ENCODE measurements at places on chromosomes 2 and 18.

DNA sequence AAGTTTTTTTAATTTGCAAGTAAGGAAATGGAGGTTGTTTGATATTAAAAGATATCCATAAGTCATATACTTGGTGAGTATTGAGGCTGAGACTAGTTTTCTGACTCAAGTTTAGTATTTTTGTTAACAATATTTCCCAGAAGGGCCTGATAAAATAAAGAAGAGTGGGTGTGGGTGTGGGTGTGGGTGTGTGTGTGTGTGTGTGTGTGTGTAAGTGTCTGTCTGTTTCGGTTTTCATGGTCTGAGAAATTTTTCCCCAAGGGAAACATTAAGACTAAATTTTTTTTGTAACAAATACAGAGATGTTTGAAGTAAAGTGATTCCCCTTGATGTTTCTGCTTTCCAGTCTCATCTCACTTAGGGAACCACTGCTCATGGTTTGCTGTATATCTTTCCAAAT, 36.5 kb downstream of the PPM1B start:
- DNase-seq = no peak

GRCh38 chr2:126359494-126359893, 296.5 kb upstream of the GYPC start:
- no peak for DNase-seq

DNA sequence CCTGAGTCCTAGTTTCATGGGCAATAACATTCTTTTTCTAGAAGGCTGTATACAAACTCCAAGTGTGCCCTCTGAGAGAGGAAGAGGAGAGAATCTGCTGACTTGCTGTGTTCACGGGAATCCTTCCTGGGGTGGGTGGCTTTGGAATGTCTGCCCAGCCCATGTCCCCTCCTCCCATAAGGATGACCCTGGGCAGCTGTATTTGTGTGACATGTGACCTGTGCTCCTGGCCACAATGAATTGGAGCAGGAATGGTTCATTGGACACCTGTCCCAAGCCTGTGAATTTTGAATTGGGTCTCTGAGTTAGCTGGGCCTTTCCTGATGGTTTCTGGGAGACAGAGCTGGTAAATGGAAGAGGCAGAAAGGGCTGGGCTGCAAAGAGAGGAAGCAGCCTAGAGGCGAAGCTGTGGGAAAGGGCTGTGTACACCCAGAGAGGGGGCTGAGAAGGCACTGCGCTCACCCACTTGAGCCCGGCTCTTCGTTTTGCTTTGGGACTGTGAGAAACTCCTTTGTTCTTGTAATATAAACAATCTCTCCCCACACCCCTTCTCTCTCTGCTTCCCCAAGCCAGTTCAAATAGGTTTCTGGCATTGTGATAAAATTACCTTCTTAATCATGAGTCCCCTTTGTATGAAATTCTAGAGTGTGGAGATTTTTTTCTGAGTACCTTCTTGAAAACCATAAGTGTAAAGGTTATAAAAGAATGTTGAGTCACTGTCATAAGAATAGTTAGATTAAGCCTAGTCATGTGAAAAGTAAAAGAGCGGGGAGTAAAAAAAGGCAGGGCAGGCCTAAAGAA, 49.8 kb downstream of the SLC4A5 start:
- DNase-seq = no peak

DNA sequence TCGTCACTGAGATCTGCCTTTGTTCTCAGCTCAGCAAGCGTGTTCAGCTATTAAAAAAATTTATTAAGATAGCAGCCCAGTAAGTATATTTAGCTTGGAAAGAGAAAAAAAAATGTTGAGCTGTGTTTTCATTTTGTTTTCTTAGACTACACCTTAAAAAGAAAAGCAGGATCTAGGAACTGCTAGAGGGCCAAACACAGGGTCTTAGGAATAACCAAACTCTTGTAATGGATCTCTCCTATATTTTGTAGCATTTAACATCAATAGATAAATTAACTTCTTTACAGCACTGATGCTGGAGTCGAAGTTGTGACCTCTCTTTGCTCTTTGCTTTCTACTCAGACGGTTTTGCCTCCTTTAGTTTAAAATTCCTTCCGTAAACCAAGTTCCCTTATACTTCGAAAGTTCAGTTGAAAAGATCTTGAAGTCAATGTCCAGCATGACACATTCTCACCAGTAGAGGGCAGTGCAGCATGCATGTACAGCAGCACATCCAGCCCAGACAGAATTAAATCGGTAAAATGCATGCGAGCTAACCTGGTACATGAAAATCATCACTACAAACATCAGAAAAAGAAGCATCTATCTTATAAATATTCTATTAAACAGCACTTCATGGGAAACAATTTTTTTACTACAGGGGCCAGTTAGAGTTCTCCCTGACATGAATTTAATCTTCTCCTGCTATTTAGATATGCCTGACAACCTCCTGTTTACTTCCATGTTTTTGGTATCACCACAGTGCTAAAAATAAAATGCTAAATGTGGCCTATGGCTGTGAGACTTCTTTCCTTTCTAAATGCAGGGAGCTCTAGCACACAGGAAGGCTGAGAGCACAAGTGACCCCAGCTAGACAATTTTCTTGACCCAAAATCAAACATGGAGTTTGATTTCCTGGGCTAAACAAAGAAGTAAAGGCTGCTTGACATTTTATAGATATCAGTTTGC, 48.2 kb upstream of the MAP3K20 start:
- DNase-seq = peak; percentile 24

GRCh38 chr2:42794271-42795046, 2.1 kb upstream of the HAAO start:
- DNase-seq = no peak

- no peak for DNase-seq
These were observed 479.7 kb upstream of the RAB6C start for GRCh38 chr2:129499747-129500146.

DNA sequence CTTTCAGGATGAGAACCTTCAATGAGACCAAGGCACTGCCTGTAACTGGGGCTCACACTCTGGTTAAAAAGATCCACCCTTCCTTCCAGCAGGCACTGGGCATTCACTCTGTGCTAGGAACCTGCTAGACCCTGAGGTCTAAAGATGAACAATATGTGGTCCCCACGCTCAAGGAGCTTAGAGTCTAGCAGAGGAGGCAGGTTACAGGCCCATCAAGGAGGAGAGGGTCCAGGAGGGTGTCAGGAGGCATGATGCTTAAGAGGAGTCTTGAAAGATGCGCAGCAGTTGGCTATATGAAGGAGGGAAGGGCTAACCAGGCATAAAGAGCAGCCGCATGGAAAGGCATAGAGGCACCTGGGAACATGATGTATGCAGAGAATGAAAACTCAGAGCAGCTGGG, 4.5 kb downstream of the ANKRD53 start:
- no peak for DNase-seq

DNA sequence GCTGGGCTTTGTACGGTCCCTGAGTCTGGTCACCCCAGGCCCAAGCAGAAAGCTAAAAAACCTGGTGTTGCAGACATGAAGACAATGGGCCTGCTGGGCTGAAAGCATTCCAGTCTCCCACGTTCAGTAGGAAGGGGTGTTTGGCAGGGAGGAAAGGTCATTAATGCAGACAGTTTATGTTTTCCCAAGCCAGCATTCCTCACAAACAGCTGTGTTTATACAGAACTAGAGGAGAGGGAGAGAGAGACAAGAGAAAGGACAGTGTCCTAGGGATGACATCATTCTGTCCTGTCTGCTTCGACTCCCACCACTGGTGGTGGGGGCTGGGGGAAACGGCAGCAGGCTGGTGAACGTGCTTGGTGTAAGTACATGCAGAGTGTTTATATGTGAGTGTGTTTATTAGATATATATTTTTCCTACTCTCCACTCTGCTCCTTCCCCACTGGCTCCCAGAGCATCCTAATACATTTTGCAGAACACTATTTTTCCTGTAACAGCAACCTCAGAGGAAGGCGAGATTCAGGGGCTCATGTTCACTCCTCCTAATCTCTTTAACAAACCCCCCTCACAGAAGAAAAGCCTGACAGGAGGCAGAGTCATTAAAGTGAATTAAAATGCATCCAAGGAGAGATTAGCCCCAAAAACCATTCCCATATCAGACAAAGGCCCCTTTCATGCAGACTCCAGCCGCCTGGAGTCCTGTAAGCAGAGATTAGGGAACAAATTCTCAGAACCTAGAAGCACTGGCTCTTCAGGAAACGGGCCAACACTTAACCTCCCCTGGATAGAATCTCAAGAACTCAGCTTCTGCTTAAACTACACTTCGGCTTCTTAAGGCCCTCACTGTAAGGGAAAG, 380.4 kb downstream of the TNS1 start:
- no peak for DNase-seq

- no peak for DNase-seq
These were observed 566.8 kb downstream of the EPHA4 start for GRCh38 chr2:221005338-221005737.

DNA sequence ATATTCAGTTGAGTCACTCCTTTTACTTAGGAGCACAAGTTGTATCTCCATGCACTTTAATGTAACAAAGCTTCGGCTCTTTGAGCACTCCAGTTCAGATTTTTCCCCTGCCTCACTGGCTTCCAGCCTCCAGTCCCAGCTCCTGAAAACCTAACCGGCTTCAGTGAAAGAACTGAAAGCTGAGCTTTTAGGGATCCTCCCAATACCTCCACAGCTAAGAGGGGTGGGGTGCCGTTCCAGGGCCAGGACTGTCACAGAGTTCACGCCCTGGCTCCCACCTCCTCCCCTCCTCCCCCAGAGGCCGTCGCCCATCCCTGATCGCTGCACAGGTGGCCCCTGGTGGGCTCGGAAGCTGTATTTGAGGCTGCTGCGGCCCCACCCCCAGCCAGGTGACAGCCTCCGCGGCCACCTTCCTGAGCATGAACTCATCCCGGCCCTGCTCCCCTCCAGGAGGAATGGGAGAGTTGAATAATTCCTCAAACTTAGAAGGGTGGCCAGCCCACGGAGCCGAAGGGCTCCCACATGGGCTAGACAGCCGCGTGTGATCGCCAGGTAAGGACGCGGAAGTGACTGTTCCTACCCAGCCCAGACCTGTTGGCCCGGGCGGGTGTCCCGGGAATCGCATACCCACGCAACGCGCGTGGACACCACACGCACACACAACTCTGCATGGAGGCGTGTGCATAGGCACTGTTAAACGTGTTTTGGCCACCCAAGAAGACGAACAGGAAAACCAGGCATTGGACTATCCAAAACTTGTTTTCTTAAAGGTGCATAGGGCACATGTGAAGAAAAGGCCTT, 1.8 kb downstream of the MYO5B start:
- no peak for DNase-seq

- DNase-seq = no peak
These were observed 11.8 kb downstream of the PLEKHM3 start for GRCh38 chr2:208013285-208014178.

- DNase-seq = no peak
These were observed 35.4 kb upstream of the AGFG1 start for GRCh38 chr2:227436436-227437174.

GRCh38 chr2:199861132-199861774, 10.3 kb upstream of the FTCDNL1 start:
- DNase-seq = peak; percentile 4

- DNase-seq = no peak
These were observed 214.1 kb upstream of the COPS8 start for GRCh38 chr2:236871500-236872001.

GRCh38 chr2:46239847-46240181, 57.4 kb upstream of the EPAS1 start:
- no peak for DNase-seq
